ENCODE measurements at places on chromosomes 16 and 17.
A peak's percentile ranks its signal among the peaks of the same experiment; 100 is the strongest.

- DNase-seq = no peak
Measured at GRCh38 chr16:87054154-87054553, 263.0 kb downstream of the C16orf95 start.

DNA sequence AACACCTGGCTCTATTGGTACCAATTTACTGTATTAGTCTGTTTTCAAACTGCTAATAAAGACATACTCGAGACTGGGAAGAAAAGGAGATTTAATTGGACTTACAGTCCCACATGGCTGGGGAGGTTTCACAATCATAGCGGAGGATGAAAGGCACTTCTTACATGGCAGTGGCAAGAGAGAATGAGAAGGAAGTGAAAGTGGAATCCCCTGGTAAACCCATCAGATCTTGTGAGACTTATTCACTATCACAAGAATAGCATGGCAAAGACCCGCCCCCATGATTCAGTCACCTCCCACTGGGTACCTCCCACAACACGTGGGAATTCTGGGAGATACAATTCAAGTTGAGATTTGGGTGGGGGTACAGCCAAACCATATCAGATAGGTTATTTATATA is 22.6 kb upstream of the GOSR1 start:
- peak; percentile 50 for DNase-seq

- DNase-seq = no peak
Measured at GRCh38 chr16:28313587-28313986, 21.3 kb downstream of the SBK1 start.

DNA sequence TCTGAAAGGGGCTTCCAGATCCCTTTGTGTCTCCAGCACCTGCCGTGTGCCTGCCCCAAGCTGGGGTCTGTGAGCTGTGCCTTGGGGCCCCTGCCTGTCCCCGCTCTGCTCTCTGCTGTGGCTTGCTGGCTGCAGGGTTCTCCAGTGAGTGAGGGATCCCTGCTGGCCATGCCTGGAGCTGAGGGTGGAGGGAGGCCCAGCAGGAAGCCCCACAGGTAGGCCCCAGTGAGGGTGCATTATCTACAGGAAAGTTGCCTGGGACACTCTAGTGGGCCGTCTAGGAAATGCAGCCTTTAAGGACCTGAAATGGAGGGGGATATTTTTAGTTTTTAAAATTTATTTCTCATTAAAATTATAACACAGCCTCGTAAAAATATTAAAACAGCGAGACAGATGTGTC is 50.9 kb downstream of the JPH3 start:
- peak; percentile 19 for DNase-seq

- no peak for DNase-seq
Measured at GRCh38 chr17:76700617-76701470, 9.9 kb downstream of the MXRA7 start.

All from SK-MEL-5 (cell line).